ENCODE measurements at places on chromosomes 6 and 20.

GRCh38 chr6:104644848-104645247, 214.9 kb downstream of the HACE1 start:
- DNase-seq = no peak

GRCh38 chr6:140855520-140855919, 1277.2 kb upstream of the GJE1 start:
- DNase-seq = no peak

DNA sequence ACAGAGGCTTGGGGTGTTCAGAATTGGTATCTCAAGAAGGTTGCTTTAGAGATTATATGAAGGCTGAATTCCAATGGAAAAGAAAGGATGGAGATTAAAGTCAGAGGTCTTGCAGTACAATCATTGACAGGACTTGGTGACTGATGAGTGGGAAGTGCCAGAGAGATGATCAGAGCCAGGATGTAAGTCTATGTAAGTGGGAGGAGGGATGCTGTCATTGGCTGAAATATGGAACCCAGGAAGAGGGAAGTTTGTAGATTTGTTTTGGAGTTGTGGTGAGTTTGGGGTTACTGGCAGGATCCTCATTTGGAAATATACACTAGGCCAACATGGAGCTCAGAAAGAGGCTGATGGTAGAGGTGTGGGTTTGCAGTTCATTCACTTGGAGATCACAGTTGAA, 23.8 kb upstream of the TNFAIP3 start:
- no peak for DNase-seq

DNA sequence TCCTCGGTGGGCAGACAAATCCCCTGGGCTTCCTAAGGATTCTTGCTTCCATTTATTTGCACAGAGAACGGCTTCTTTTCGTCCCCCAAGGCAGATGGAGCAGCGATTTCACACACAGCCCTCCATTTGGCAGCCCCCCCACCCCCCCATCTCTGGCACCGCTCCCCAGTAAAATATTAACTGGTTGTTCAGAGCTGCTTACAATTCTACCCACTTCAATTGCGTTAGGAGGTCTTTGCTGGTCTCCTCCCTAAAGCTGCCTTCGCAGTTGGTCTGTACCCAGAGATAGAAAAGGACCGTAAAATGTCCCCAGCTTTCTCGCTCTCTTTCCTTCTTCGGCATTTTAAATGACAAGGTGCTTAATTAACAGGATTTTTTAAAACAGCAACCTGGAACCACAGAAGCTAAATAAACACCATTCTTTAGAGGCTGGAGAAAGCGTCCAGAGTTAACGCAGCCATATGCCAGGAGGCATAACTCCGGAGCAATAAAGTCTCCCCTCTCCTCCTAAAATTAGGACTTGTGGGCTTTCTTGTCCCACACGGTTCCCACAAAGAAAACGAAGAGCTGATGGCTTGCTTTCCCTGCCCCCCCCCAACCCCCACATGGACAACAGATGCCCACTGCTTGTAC, 1.7 kb upstream of the ZMYND8 start:
- DNase-seq = no peak

DNA sequence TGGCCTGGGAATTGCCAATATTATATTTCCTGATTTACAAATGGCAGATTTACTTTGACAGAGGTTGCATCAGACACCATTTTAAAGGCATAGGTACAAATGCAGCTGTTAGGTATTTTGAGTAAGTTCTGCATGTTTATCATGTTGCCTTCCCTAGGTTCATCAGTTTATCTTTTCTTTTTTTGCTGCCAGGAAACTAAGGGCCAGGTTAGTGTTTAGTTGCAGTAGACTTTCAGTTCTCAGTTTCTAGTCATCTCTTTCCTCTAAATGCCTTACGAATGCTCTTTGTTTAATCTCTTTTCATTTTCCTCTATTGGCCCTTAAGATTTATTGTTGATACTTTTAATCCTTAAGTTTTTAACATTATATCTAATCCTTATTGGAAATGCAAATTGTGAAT, 129.9 kb downstream of the SMAP1 start:
- no peak for DNase-seq

Data from D721Med (cell line).